ENCODE measurements at places on chromosomes 13 and 19. TPM values are rescaled to one million over a fixed set of nuclear protein-coding genes. Genes with fewer than 3 reads are reported as not detected.

DNA sequence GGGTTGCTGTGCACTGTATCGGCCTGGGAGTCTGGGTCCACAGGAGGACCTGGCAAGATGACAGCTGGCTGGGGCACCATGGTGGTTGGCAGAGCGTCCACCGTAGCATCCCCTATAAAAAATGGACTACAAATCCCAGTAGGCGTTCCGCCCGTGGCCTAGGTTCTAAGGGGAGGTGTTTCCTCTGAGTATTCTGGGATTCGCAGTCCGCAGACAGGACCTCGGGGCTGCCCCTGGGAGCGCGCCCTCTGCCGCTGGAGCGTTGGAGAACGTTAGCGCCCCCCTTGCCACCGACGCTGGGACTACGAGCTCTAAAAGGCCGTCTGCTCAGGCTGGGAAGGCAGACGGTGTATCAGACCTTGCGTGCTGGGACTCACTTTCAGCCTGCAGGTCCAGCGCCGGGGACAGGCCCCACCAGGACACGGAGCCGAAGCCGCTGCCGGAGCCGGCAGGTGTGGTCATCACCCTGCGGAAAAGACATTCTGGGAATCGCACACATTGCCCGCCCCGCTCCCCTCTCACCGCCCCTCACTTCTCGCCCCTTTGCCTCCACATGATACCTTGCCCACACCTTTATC lies 372 bp downstream of the DNAAF3 start:
- DNase-seq: no peak

DNA sequence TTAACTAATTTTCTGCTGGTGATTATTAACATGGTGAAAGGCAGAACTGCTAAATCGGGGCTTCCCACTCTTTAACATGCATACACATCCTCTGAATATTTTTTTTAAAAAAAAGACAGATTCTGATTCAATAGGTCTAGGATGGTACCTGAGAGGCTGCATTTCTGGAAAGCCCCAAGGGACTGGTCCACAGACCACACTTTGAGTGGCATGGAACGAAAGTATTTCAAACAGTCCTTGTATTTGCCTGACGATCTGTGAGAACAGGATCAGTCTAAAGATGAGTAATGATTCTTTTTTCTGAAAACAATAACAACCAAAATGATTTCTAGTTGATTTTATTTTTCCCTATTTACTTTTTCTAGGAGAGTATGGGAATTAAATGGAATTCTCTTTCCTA lies 16.7 kb upstream of the SPART start:
- DNase-seq: no peak

GRCh38 chr19:14116918-14117578 lies 514 bp downstream of the PRKACA start:
- no peak for DNase-seq

Gene CCNA1
- 0.26 TPM for total RNA-seq

Gene IGFL1
- not detected for total RNA-seq

Gene CGB5
- total RNA-seq: not detected

Gene CCL25
- total RNA-seq: not detected

Gene KCNC3
- 0.42 TPM for total RNA-seq
